Mesothelial cell of epicardium (in vitro differentiated cells): ENCODE measurements at places on chromosomes 5 and 9. TPM values are rescaled to one million over a fixed set of nuclear protein-coding genes. Genes with fewer than 3 reads are reported as not detected.

DNA sequence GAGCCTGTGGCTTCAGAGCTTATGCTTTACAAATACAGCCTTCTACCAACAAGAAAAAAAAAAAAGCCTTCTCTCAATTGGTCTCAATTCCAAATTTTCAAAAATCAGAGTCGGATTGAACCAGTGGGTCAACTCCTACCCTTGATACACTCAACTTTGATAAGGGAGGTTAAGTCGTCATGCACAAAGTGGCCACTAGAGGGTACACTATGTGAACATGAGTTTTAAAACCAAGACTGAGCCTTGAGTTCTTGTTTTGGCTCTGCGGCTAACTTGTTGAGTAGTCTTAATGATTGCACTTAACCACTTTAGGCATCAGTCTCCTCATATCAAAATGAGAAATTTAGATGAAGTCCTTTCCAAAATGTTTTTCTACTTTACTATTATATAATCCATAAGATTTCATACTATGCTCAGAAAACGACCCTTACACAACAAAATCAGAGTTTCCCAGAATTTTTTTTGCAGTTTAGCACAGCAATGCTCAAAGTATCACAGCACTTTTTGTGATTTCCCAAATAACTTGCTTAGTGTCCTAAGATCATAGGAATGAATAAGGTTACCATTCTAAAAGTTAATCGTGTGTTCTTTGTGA lies 92.9 kb upstream of the MTAP start:
- DNase-seq, result no peak

- DNase-seq, result no peak
Measured at GRCh38 chr5:143396353-143396940, 7.0 kb downstream of the NR3C1 start.

GRCh38 chr5:108711898-108712297 lies 35.8 kb upstream of the FER start:
- no peak for DNase-seq

GRCh38 chr5:173946323-173946722 lies 42.6 kb upstream of the C5orf47 start:
- no peak for DNase-seq

- no peak for DNase-seq
Measured at GRCh38 chr5:77643654-77644370, 5.3 kb upstream of the OTP start.

- DNase-seq, result no peak
Measured at GRCh38 chr9:138114501-138115245, 237.1 kb downstream of the CACNA1B start.

DNA sequence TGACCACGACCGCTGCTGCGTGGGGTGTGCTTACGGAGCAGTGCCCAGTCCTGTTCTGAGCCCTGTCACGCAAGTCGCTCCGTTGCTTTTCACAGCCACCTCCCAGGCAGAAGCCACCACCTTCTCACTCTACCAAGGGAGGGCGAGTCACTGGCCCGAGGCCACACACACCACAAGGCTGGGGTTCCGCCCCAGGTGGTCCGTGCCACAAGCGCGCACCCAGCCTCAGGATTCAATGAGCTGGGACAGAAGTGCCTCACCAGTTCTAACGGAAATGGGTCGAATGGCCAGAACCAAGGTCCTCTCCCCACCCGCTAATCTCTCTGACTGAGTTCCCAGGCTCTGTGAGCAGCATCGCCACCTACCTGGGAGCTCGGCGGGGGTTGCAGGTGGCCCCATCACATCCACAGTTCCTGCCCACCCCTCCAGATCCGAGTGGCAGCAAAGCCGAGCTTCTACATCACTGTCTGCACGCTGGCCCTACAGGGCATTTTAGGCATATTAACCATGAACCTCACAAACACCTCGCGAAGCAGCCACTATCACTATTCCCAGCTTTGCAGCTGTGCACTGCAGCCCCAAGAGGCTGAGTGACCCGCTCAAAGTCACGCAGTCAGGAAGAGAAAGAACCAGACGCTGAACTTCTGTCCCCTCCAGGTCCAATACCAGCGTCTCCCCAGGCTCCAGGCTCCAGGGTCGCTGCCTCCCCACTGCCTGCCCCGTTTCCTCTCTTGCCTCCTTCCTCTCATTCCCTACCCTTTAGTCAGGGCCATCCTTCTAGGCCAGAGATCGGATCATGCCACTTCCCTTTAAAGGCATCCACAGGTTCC lies 92.1 kb upstream of the PHYKPL start:
- peak; percentile 15 for DNase-seq

DNA sequence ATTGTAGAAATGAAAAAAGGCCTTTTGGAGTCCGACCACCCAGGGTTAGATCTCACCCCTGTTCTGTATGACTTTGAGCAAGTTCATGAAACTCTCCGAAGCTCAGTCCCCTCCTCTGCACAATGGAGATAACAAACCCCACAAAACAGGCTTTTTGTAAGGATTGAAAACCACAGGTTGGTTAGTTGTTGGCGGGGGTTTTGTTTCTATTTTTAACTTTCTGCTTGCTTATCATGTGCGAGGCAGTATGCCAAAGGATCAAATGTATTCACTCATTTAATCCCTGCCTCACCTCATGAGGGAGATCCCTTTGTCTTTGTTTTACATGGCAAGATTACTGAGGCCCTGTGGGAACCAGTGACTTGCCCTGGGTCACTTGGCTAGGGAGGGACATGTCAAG lies 539.1 kb downstream of the CDK5RAP2 start:
- no peak for DNase-seq

- no peak for DNase-seq
Measured at GRCh38 chr9:6598249-6598725, 47.2 kb downstream of the GLDC start.

DNA sequence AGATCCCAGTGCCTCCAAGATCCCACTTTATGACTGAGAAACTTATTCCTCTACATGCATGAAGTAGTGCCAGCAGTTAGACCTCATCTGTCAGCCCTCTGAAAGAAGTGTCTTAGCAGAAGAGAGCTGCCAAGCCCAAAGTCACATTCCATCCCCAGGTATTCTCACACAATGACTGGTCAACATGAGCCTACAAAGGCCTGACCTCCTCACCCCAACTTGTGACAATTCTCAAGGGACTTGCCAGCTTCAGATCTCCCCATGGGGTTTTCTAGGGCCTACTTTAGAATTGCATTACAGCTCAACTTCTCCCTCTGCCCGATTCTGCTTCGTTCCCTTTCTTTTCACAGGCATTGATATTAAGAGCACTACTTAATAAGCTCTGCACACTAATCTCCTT lies 393.8 kb upstream of the SLC30A5 start:
- no peak for DNase-seq

GRCh38 chr5:132491368-132492364 lies 1.1 kb upstream of the IRF1 start:
- peak; percentile 37 for DNase-seq

DNA sequence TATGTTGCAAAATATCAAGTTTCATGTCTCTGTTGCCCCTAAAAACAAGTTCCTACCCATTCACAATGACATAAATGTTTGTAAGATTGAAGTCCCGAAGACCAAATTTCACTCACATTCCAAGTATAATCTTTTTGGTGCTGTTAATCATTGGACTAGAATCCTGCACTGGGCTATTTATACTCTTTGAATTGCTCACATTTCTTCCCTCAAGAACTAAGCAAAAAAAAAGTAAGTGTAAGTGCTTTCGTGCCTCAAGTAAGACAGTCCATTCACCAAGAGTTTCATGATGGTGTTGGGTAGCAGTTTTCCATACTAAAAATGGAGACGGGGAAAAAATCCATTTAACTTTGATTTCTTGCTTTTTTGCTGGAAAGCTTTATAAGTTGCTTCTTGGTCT lies 242.3 kb downstream of the EBF1 start:
- DNase-seq, result no peak

DNA sequence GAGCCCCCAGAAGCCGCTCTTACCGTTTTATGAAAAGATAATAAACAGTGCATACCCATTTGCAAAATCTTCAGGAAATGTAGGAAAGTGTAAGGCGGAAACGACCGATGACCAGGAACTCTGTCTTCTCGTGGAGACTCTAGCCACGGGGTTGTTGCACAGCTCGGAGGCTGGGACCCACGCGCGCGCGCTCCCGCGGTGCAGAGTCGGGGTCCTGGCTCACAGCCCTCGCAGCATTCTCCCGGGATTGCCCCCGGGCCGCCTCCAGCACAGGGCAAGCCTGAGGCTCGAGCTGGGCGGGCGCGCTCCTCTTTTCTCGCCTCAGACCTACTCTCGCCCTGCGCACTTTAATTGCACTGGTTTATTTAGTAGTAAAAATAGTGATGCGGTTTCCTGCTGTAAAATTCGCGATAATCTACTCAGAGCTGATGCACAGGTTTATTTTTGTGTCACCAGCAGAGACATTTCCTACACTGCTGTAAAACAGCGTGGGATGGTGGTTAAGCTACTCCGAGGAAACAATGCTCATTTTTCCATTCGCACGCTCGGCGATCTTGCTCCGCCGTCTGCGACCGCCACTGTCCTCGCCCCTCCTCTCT lies 15.5 kb downstream of the TRIM7 start:
- DNase-seq, result peak; percentile 53

GRCh38 chr9:114096041-114096511 lies 3.0 kb downstream of the KIF12 start:
- DNase-seq, result no peak

GRCh38 chr9:32161720-32162119 lies 222.7 kb upstream of the ACO1 start:
- DNase-seq, result no peak

GRCh38 chr5:37002176-37002751 lies 125.7 kb downstream of the NIPBL start:
- no peak for DNase-seq

DNA sequence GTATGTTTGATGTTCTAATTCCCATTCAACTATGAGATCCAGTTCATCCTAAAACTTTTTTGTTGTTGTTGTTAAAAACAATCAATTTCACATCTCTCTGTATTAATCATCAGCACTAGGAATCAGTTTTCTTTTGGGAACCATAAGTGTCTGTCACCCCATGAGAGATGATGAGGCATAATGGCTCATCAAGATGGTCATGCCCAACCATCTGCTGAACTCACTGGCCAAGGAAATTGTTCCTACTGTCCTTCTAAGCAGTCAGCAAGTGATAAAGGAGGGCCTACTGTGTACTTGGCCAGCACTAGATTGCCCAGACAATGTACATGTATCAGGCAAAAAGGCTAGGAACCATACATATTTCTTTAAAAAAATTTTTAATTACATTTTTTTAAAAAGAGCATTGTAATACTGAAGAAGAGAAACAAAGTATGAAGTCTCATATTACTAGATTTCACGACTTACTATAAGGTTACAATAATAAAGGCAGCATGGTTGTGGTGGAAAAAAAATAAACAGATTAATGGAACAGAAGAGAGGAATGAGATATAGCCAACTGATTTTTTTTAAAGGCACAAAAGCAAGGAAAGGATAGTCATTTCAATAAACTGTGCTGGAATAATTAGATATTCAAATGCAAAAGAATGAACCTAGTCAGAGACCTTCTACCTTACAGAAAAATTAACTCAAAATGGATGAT lies 458.3 kb downstream of the SPOCK1 start:
- DNase-seq, result no peak

DNA sequence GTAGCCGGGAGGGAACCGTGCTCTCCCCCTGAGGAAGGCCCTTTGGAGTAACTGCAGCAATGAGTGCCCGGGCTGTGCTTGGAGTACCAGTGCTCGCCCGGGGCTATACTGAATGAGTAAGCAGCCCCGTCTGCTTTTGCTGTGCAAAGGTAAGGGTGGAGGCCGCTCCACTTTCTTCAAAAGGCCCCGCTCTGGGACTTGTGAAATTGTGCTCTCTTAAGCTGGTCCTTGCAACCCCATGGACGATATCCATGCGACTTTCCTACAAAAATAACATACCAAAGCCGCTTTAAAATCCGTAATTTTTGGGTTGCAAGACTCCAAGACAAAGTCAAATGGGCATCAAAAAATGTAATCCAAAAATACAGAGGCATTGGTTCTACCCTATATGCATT lies 578 bp upstream of the TNFAIP8 start:
- DNase-seq, result no peak

DNA sequence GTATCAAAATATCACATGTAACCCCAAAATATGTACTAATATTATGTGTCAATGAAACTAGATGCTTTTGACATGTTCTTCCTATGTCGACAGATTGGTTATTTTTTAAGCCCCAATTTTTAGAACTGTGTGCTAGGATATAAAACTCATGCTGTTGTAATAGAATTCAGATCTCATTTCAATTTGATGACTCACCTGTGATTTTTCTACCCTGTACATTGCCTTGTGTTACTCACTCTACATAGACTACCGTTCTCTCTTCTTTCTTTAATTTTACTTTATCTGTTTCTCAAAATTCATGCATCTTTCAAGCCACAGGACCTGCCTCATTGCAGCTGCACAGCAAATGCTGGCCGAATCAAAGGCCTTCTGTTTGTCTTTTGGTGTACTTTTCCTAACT lies 284.5 kb downstream of the MAT2B start:
- no peak for DNase-seq

GRCh38 chr5:128477944-128478343 lies 60.1 kb downstream of the FBN2 start:
- DNase-seq, result no peak

DNA sequence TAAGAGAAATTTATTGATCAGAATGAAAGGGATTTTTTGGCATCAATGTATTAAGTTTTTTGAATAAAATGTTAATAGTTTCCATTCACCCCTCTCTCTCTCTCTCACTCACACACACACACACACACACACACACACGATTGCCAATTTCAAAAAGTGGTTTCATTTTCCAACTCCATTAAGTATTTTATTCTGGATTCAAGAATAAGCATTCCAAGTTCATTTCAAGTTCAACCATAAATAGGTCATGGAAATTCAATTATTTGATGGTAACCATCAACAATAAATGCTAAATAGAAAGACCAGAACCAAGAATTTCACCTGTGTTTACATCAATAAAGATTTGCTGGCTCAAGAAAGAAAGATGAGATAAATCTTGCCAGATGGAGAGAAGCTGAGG lies 171.6 kb downstream of the ADAMTS12 start:
- no peak for DNase-seq

DMRTA1 gene
- total RNA-seq, result 1.5 to 1.6 TPM (median 1.6 TPM) in 3 replicates

ANKRD31 gene
- 1.1 to 1.4 TPM (median 1.3 TPM) in 3 replicates for total RNA-seq

DENND1A gene
- total RNA-seq, result 23.4 to 23.9 TPM (median 23.8 TPM) in 3 replicates

SECISBP2 gene
- 71.3 to 78.0 TPM (median 75.2 TPM) in 3 replicates for total RNA-seq

IZUMO3 gene
- total RNA-seq, result not detected in 3 replicates

CDH9 gene
- total RNA-seq, result 0.65 to 1.2 TPM (median 0.66 TPM) in 3 replicates

CSNK1A1 gene
- 246 to 254 TPM (median 248 TPM) in 3 replicates for total RNA-seq
